Fibroblast of the aortic adventitia (primary cell): ENCODE measurements at places on chromosomes 7 and 10.

DNA sequence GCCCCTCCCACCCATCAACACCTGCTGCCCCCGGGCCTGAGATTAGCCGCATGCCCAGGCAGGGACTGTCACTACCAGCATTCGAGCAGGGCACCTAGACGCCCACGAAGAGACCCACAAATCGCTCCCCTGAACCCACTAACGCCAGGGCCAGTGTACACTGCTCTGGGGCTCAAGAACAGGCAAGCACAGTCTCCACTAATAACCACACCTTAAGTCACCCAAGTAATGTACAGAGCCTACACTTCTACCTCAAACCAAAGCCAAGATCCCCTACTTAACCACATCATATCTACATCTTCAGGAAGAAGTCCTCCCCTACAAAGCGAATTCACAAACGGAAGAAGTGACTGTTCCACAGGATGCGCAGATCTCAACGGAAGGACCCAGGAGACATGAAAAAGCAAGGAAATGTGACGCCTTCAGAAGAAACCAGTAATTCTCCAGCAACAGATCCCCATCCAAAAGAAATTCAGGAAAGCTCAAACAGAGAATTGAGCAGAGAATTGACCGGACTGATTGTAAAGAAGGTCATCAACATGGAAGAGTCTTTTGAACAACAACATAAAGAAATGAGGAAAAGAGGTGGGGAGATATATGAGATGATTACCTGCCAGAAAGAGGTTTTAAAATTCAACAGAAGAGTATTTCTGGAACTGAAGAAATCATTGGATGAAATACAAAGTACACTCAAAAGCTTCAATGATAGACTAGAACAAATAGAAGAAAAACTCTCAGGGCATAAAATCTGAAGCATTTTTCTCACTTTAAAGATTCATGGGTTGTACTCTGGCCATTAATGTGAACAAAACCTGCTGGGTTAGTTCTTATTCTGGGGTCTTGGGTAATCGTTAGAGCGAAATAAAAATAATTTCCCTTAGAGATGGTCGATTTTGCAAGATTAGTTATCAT is 20.9 kb downstream of the IFT22 start:
- no peak for DNase-seq

GRCh38 chr10:49175587-49176309 is 12.4 kb downstream of the TMEM273 start:
- DNase-seq: no peak

DNA sequence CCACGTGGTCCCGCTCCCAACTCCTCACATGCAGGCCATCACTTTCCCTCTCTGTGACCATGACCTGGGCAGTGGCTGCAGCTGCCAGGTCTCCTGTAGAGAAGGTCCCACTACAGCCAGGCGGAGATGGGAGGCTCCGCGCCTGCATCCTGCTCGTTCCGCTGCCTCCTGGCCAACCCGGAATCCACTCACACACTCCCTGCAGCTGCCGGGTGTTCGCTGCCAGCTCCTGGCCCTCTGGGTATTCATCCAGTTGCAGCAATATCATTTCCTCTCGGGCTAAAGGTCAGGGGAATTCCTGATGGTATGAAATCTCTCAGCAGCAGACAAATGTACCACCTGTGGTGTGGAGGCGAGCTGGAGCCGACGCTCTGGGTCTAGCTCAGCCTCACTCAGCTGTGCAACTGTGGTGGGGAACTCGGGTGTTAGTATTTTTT is 65.7 kb downstream of the TLL2 start:
- DNase-seq: no peak

GRCh38 chr7:71016401-71016800 is 115.5 kb upstream of the GALNT17 start:
- peak; percentile 3 for DNase-seq

DNA sequence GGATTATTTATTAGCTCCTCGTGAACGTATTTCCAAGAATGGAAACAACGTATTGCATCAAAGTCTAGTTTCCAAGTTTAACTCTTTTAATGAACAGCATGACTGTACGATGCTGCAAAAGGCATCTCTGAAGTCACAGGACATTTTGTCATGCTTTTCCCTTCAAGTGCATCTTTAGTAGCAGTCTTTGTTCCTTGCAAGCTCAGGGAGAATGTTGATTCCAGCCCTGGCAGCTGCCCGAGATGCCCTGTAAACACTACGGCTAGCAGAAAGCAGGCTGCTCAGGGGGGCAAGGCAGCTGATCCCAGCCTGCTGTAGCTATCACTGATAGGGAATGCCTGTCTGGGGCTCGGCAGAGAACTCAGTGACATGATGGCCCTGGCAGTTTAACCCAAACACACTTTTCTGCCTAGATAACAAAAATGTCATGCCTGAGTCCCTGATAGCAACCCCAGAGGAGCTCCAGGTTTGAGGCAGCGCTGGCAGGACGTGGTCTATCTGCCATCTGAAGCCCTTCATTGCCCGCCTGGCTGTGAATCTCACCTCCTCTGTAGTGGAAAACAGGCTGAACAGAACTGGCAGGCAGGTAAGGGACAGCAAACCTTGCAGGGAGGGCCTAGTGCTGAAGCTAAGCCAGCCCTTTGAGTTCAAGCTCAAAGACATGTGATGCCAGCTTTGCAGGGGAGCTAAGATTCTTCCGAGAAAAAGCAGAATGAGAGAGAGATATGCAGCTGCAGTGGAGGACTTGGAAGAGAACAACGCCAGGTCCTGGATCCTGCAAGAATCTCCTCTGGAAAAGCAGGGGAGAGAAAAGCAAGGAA is 264.6 kb downstream of the SNX10 start:
- no peak for DNase-seq

- DNase-seq: no peak
Observed at GRCh38 chr7:11212816-11213215, 239.1 kb downstream of the PHF14 start.

GRCh38 chr7:25820432-25821040 is 331.5 kb upstream of the NFE2L3 start:
- peak; percentile 16 for DNase-seq

- DNase-seq: no peak
Observed at GRCh38 chr7:140062118-140062527, 628 bp downstream of the PARP12 start.

GRCh38 chr10:52210161-52210560 is 103.9 kb upstream of the DKK1 start:
- DNase-seq: no peak
